ENCODE measurements at places on chromosomes 5 and 9. TPM values are rescaled to one million over a fixed set of nuclear protein-coding genes. Genes with fewer than 3 reads are reported as not detected.

Gene DBH
- polyA plus RNA-seq: not detected

Gene NELFB
- 32.7 TPM for polyA plus RNA-seq

Gene CCL27
- polyA plus RNA-seq: 0.09 TPM

Gene FIBCD1
- 7.2 TPM for polyA plus RNA-seq

DNA sequence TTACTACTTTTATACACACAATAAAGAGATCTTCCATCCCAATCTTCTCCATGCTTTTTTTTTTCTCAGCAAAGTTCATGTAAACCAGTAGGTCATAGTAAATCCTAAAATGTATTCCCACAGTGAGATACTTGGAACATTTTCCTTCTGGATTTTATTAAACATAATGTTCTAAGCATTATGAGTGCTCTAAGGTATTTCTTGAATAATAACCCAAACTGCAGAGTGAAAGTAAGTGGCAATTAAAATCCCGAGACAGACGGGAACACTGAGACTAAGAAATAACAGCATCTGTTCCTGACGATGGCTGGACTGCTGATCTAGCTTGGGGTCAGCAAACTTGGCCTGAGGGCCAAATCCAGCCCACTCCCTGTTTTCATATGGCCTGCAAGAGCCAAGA is 359.8 kb downstream of the ARL15 start:
- DNase-seq: no peak

DNA sequence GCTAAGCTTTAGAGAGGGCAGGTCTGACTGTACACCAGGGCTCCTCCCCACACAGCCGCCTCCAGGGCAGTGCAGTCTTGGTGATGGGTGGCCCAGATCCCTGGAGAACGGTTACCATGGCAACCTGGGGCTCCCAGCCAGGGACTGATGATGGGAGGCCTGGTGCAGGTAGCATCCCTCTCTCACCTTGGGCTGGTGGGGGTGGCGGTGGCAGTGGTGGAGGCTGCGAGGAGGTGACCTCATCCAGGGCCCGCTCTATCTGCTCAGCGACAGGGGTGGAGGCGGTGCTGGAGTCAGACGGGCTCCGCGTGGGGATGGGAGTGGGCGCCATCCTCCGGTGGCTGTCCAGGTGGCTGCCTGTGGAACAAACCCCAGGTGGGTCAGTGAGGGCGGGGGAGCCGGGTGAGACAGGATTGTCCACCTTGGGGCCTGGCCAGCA is 12.3 kb downstream of the PRR7 start:
- DNase-seq: peak; percentile 26

DNA sequence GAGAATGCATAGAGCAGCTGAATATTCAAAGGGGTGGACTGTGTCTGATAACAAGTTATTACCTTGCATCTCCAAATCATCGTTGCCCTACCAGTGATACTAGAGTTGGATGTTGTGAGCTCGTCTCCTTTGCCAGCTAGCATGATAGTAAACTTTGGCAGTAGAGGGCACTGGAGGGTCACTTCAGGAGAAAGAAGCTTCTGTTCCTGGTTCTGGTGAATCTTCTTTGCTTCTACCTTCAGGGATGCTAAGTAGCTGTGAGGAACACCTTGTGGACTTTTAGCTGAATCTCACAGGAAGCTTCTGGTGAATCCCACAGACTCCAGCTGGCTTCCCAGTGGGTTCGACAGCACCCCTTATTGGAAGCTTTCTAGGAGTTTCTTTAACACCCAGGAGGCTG is 626.6 kb upstream of the SGCD start:
- DNase-seq: no peak

GRCh38 chr5:153400931-153401330 is 89.5 kb upstream of the GRIA1 start:
- no peak for DNase-seq

- DNase-seq: peak; percentile 70
These were observed 321.5 kb downstream of the FBXL7 start for GRCh38 chr5:15821506-15821905.

DNA sequence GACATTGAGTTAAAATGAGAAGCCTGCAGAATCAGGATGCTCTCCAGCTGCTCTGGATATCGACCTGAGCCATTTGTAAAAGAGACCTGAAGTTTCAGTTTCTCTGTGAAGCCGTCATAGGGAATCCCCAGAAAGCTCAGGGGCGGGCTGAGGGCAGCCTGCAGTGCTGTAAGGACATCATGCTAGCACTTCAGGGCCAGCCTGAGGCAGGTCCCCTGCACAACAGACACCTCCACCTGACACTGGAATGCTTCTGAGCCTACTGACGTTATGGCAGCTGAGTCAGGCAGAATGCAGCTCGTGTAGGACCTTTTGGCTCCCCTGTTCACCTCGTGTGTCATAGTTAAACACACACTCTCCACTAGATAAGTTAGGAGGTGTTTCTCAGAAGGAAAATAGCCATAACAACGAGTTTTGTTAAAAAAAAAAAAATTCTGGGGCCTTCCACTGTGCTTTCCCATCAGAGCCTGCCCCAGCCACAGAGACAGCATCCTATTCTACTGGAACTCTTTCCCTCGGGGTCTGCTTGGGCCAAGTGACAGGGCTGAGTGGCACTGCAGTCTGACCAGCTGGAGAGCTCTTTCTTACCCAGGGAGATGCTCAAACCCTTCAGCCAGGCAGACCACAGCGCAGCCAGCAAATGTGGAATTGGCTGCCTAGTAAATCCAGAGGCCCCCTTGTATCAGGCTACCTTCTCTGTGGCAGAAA is 354.9 kb downstream of the DIRAS2 start:
- no peak for DNase-seq
